ENCODE measurements at places on chromosomes 11 and 22. TPM values are rescaled to one million over a fixed set of nuclear protein-coding genes. Genes with fewer than 3 reads are reported as not detected.
A peak's percentile ranks its signal among the peaks of the same experiment; 100 is the strongest.

- DNase-seq, result no peak
Measured at GRCh38 chr11:44949160-44950030, 1.3 kb downstream of the TP53I11 start.

Gene CDC42BPG
- total RNA-seq, result 4.1 TPM

Gene MRGPRX4
- total RNA-seq, result not detected

Gene IGHMBP2
- 27.8 TPM for total RNA-seq

GRCh38 chr11:126607374-126607773 is 251.9 kb downstream of the ST3GAL4 start:
- peak; percentile 30 for DNase-seq

Gene PSMA1
- 198 TPM for total RNA-seq

- DNase-seq, result no peak
Measured at GRCh38 chr11:106101819-106102218, 24.4 kb downstream of the AASDHPPT start.

DNA sequence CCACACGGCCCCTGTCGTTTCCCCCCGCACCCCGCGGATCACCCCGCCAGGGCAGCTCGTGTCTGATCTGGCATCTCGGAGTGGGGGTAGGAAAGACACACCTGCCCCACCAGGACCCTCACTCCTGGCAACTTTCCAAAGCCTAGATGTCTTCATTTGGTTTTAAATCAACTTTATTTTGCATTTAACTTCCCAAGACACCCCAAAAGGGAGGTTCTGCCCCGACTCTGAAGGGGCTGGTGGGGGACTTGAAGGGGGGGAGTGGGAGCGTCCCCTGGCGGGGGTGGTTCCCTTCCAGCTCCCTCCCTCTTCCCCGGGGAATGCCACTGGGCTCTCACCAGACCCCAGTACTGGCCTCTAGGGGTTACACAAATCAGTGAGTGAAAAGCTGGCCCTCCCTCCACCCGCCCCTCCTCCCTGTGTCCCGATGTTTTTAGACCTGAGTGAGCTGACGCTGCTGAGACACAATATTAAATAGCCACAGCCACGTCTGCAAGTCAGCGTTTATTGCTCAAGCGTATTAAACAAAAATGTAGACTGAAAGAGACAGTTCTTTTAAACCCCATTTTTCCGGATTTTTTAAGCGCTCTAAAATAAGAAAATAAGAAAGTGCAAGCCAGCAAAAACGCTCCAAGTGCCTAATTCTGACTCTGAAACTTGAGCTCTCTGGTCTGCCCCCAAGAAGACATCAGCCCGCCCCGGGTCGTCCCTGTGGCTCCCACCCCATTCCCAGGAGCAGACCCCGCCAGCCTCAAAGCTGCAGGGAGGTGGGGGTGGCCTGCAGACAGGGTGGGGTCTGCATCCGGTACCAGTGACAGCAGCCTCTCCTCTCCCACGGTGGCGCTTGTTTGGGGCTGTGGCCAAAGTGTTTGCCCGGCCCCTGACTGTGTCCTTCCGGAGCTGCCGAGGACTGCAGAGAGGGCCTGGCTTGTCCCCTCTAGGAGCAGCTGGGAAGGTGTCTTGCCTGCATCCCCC is 1.1 kb upstream of the TTLL8 start:
- no peak for DNase-seq

DNA sequence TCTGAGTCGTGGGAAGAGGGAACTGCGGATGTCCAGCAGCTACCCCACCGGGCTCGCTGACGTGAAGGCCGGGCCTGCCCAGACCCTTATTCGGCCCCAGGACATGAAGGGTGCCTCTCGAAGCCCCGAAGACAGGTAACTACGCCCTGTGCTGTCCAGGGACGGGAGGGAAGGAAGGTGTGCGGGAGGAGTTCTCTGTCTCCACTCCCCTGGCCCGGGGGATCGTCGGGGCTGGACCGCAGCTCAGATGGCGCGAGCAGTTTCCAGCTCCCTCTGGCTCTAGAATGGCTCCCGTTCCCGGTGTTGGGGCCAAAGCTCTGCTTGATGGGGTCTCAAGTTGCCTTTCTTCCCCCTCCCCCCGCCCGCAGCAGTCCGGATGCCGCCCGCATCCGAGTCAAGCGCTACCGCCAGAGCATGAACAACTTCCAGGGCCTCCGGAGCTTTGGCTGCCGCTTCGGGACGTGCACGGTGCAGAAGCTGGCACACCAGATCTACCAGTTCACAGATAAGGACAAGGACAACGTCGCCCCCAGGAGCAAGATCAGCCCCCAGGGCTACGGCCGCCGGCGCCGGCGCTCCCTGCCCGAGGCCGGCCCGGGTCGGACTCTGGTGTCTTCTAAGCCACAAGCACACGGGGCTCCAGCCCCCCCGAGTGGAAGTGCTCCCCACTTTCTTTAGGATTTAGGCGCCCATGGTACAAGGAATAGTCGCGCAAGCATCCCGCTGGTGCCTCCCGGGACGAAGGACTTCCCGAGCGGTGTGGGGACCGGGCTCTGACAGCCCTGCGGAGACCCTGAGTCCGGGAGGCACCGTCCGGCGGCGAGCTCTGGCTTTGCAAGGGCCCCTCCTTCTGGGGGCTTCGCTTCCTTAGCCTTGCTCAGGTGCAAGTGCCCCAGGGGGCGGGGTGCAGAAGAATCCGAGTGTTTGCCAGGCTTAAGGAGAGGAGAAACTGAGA is 1.4 kb downstream of the ADM start:
- DNase-seq, result no peak

GRCh38 chr11:132260636-132261035 is 890.2 kb downstream of the NTM start:
- no peak for DNase-seq

GRCh38 chr11:92061456-92062062 is 163.1 kb upstream of the FAT3 start:
- no peak for DNase-seq

GRCh38 chr11:116716621-116717020 is 56.2 kb downstream of the BUD13 start:
- DNase-seq, result no peak

GRCh38 chr22:40709752-40710413 is 30.6 kb downstream of the MCHR1 start:
- DNase-seq, result no peak

DNA sequence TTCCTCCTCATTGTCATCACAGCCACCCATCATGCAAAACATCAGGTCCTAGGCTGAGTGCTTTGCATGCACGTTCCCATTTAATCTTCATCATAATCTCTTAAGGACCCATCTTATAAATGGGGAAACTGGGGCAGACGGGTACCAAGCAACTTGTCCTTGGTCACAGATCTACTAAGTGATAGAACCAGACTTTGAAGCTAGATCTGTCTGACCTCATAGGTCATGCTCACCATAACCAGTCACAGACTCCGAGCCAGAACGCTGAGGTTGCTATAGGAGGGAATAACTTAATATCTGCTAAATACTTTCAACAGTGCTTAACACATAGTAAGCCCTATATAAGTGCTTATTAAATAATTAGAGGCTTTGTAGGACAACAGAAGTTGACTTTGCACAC is 37.7 kb downstream of the POU2AF3 start:
- DNase-seq, result no peak

DNA sequence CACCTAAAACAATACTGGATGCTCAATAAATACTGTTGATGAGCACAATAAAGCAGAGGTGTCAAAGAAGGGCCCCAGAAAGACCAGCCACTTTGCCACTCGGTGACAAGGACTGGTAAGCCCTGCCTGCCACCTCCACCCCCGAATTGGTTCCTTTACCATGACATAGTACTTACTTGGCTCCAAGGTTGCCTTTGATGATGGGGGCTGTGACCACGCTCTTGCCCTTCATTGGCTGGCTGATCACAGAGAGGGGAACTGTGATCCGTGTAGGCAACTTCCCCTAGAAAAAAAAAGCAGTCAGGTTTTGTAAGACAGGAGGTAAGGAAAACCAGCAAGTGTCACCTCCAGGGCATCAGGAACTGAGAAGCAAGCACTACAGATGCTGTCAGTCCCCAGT is 29.7 kb downstream of the NFRKB start:
- DNase-seq, result no peak

Gene CHST1
- not detected for total RNA-seq

Gene CEP126
- total RNA-seq, result 6.6 TPM

Gene BAD
- 77.7 TPM for total RNA-seq

Gene KRTAP5-2
- total RNA-seq, result not detected

DNA sequence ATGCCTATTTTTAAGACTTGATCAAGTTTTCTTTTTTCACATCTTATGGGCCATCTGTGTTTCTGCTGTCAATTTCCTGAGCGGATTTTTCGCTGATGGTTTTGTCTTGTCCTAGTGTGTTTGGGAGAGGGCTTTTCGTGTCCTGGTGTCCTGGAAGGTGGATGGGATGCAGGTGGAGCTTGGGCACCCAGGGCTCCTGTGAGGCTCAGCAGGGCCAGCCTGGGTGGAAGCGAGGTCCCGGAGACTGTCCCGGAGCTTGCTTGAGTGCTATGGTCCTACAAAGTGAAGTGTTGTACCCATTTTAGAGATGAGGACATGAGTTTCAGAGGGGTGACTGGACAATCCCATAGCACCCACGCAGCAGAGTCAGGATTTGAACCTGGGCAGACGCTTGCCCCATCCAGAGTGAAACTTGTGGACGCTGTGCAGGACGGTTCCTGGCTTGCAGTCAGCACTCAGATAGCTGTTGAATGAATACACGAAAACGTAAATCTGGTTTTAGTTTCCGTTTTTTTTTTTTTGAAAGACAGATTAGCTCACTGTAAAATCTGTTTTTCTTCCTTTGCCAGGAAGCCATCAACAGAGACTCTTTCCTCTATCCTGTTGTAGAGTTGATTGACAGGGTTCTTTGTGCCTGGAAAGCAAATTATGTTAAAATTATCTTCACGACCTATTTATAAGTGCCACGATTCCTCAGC is 64.1 kb downstream of the TBC1D22A start:
- DNase-seq, result no peak

DNA sequence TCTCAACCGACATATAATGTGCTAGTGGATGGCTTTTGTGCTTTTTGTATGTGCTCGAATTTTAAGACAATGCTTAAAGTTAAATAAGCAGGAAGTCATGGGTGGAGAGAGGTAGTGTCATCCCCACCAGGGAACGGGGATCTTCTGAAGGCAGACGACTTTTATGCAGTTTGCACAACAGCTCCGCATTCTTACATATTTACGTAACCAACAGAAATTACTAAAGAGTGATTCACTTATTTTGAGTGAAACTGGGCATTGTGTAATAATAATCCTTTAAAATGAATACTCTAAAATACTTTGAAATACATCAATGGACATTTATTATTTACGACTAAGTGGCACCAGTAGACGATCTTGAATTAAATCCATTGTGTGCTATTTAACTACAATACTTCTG is 305.1 kb downstream of the CNTN5 start:
- DNase-seq, result no peak

DNA sequence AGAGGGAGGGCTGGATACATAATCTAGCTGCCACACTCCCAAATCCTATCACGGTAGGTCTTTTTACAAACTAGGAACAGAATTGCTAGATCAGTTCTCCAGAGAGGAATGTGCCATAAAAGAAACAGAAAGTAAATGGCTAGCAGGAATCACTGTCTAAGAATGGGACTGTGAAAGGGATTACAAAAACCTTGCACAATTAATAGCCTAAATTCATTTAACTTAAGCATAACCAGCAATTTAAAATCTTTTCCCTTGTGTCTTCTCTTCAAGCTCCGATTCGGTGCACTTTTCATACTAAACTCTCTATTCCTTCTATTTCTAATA is 35.2 kb downstream of the APOL5 start:
- DNase-seq, result no peak

Gene PLAAT4
- total RNA-seq, result 15.2 TPM

Gene BAIAP2L2
- 0.18 TPM for total RNA-seq

- DNase-seq, result no peak
Measured at GRCh38 chr22:39907605-39908097, 6.8 kb downstream of the GRAP2 start.

GRCh38 chr11:8269636-8270035 is 6.0 kb upstream of the LMO1 start:
- no peak for DNase-seq

DNA sequence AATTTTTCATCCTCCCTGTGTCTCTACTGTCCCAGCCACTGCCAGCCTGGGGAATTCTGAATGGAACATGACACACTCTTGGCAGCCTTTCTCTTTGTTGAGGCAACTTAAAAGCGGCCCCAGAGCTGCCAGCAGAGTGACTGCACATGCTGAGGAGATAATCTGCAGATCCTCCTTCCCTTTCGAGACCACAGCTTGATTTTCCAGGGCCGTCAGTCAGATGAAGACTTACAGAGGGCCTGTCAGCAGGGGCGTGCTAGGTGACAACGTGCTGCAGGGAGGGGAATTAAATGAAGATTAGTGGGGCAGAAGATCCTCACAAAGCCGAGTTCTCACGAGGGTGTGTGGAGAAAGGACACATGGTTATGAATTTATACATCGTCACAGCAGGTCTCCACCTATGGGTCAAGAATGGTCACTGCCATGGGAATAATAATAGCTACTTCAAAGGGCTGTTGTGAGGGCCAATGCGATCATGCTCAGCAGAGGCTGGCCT is 193.5 kb upstream of the PITPNB start:
- DNase-seq, result no peak

Gene ATG2A
- 28.8 TPM for total RNA-seq

Gene LDHAL6A
- total RNA-seq, result not detected

Gene GSTT2B
- 6.5 TPM for total RNA-seq

Gene ST14
- 1.8 TPM for total RNA-seq

Gene KCNK4
- total RNA-seq, result 1.1 TPM

Gene GGT5
- total RNA-seq, result 3.6 TPM

GRCh38 chr11:134668076-134668475 is 256.0 kb upstream of the B3GAT1 start:
- no peak for DNase-seq

Gene RFPL3
- total RNA-seq, result not detected

GRCh38 chr22:23036684-23037428 is 33.5 kb upstream of the GNAZ start:
- no peak for DNase-seq

GRCh38 chr11:1560002-1560648 is 11.9 kb downstream of the DUSP8 start:
- no peak for DNase-seq

- DNase-seq, result no peak
Measured at GRCh38 chr11:8332196-8332595, 68.5 kb upstream of the LMO1 start.

- DNase-seq, result no peak
Measured at GRCh38 chr11:86940122-86940777, 14.9 kb downstream of the FZD4 start.

GRCh38 chr11:5366856-5367255 is 15.5 kb downstream of the OR51B6 start:
- DNase-seq, result no peak

Gene OR52M1
- not detected for total RNA-seq

DNA sequence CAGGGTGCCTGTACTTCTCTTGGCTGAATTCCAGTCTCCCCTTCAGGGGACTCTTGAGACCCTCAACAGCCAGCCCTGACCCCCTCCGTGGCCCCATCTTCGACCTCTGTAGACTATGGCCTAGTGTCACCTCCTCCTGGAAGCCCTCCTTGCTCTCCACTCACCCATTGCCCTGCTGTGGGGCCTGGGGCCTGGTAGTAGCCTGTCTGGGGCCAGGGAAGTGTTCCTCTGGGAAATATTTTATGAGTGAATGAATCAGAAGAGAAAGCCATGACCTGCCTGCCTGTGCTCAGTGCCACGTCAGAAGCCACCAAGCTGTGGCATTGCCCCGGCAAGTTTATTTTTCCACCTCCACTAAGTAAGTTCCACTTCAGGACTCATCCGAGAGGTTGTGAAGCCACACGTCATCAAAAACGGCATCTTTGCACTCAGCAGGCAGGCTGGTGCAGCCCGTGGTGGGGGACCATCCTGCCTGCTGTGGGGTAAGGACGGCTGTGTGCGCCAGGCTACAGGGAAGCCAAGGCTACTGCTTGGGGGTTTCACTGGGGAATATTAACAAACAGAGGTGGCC is 59.6 kb upstream of the PPARA start:
- no peak for DNase-seq
